ENCODE measurements at places on chromosomes 2 and 18.

DNA sequence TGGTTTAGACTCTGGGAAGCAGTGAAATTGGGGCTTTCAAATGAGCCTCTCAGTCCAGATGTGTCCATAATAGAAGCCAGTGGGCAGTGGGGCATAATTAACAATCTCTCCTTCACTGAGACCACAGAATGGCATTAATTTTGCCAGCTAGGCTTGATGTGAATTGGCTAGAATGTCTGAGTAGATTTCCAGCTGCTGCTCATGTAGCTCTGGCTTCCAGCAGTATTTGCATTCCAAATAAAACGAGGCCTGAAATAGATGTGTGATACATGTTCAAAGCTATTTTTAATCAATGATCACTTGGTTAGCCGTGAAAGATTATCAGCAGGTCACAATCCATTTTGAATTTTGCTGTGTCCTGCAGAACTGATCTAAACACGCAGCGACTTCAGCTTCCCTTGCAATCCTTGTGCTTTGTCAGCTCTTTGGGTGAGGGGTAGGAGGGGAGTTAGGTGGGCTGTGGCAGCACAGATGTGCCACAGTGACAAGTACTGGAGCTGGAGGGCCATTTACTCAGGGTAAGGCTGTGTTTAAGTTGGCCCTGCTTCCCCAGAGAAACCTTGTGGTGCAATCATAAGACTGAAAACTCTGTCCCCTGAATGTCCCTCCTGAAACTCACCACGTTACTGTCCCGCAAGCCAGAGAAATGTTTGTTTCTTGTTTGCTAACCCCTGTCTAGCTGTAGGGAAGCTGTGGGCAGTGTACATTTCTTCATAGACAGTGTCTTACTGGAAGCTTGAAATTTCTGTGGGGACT, 56.9 kb upstream of the TMEM178A start:
- H3K27me3 ChIP-seq = no peaks in the 10 kb centered on the region
- no peak overlapping the region for H3K4me3 ChIP-seq
- no peak for DNase-seq
- no peaks in the 10 kb centered on the region for H3K36me3 ChIP-seq

DNA sequence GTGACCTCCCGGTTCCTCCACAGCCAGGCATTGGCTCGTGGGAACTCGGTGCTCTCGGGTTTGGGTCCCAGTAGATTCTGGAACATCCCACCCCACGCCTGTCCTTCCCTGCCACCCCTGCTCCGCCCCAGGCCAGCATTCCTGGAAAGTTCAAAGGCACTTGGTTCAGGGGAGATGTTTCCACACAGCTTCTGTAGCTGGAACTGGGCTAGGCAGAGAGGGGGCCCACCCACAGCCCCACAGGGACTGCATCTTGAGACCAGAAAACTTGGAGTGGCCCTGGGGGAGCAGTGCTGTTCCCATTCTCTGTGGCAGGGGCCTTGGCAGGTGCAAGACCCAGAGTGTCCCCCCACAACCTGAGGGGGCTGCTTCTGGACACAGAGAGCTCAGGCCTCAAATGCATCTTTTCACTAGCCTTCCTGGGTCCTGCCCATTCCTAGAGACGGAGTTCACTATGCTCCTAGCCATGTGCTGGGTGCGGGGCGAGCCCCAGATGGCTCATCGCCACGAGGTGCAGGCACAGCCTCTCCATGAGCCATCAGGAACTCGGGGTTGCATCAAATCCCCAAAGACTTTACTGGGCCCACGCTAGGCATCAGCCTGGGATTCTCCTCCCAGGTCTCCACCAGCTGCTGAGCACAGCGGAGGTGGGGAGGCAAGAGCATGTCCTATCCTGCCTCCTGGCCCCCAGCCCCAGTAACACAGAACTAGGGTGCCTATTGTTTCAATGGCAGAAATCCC, 68.7 kb downstream of the ZFP36L2 start:
- no peak for DNase-seq
- H3K36me3 ChIP-seq = no peaks in the 10 kb centered on the region
- peaks cover 33% of the 10 kb centered on the region for H3K4me1 ChIP-seq
- no peak overlapping the region for H3K27ac ChIP-seq

- no peak overlapping the region for H3K27ac ChIP-seq
- H3K4me1 ChIP-seq = no peaks in the 10 kb centered on the region
- no peaks in the 10 kb centered on the region for H3K27me3 ChIP-seq
- H3K36me3 ChIP-seq = peaks cover 2% of the 10 kb centered on the region
- no peak overlapping the region for H3K4me3 ChIP-seq
These were observed 31.2 kb downstream of the PARD3B start for GRCh38 chr2:204576362-204576979.

DNA sequence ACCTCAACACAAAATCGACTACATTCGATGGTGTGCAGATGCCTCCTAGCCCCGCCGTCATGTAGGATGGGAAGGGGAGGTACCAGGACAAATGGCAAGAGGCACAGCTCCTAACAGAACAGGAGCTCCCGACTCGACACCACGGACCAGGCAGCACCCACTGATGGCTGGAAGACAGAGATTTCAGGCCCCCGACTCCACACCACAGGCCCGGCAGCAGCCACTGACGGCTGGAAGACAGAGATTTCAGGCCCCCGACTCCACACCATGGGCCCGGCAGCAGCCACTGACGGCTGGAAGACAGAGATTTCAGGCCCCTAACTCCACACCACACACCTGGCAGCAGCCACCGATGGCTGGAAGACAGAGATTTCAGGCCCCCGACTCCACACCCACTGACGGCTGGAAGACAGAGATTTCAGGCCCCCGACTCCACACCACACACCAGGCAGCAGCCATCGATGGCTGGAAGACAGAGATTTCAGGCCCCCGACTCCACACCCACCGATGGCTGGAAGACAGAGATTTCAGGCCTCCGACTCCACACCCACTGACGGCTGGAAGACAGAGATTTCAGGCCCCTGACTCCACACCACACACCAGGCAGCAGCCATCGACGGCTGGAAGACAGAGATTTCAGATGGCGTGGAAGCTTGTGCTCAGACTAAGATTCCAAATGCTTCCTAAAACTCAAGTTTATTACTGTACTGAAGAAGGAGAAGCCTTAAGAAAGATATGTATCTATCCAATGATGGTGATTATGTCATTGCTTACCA, 135.5 kb downstream of the EIPR1 start:
- no peaks in the 10 kb centered on the region for H3K4me1 ChIP-seq
- no peaks in the 10 kb centered on the region for H3K27me3 ChIP-seq
- DNase-seq = no peak
- H3K4me3 ChIP-seq = no peak overlapping the region
- peaks cover 2% of the 10 kb centered on the region for H3K36me3 ChIP-seq

DNA sequence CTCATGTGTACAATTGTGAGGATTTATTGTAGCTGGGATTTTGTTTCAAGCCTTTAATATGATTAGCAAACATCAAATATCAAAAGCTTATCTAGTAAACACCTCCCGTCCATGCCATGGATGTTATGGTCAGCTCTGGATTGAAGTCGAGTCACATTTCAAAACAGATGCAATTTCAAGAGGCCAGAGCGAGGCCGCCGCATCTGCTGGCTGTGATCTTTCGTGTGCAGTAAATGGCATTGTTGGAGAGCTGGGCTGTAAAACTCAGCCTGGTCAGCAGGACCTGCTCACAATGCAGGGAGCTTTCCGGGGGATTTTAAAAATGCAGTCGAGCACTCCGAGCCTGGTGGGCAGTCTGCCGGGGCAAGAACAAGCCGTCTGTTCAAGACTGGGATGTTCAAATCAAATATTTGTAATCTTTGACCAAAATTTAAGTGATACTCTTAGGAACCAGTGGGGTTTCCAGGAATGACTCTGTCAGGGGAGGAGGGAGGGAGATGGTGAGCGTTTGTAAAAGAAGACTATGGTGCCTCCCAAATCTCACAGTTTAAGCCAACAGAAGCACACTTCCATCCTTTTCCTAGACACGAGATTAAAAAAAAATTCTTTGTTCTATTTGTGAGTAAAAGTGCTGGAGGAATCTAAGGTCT, 97.6 kb downstream of the MYCN start:
- DNase-seq = no peak
- H3K27me3 ChIP-seq = no peaks in the 10 kb centered on the region
- H3K4me1 ChIP-seq = peaks cover 8% of the 10 kb centered on the region
- no peak overlapping the region for H3K27ac ChIP-seq
- no peaks in the 10 kb centered on the region for H3K36me3 ChIP-seq
- no peak overlapping the region for H3K4me3 ChIP-seq

GRCh38 chr2:54927085-54927750, 123.0 kb downstream of the RTN4 start:
- H3K4me1 ChIP-seq = no peaks in the 10 kb centered on the region
- H3K4me3 ChIP-seq = no peak overlapping the region
- H3K36me3 ChIP-seq = no peaks in the 10 kb centered on the region
- peaks cover 11% of the 10 kb centered on the region for H3K27me3 ChIP-seq
- no peak overlapping the region for H3K27ac ChIP-seq

- H3K27ac ChIP-seq = no peak overlapping the region
- peaks cover 4% of the 10 kb centered on the region for H3K36me3 ChIP-seq
- H3K4me1 ChIP-seq = peaks cover 20% of the 10 kb centered on the region
- H3K4me3 ChIP-seq = no peak overlapping the region
- H3K27me3 ChIP-seq = no peaks in the 10 kb centered on the region
These were observed 69.1 kb downstream of the TACR1 start for GRCh38 chr2:75130171-75130570.

DNA sequence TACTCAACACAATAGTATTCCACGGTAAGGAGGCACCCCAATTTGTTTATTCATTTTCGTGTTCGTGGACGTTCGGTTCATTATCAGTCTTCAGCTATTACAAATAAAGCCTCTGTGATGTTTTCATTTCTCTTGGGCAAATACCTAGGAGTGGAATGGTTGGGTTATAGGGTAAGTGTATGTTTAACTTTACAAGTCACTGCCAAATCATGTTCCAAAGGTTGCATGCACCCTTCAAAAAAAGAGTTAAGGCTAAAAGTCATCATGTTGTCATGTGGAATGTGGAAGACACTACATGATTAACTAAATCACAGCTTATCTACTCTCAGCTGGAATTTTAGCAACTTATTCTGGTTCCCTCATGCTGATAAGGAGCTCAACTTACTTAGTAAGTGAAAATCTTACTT, 15.8 kb downstream of the INO80C start:
- no peak overlapping the region for H3K27ac ChIP-seq
- no peaks in the 10 kb centered on the region for H3K4me1 ChIP-seq
- no peaks in the 10 kb centered on the region for H3K27me3 ChIP-seq
- H3K4me3 ChIP-seq = no peak overlapping the region
- H3K36me3 ChIP-seq = no peaks in the 10 kb centered on the region
